A673 (cell line): ENCODE measurements at places on chromosomes 6 and 20. TPM values are rescaled to one million over a fixed set of nuclear protein-coding genes. Genes with fewer than 3 reads are reported as not detected.

The VGLL2 gene
- total RNA-seq: not detected in 2 replicates

The RAB44 gene
- 0.07 TPM in 1 of 2 replicates, not detected in the other for total RNA-seq

The ACTR5 gene
- total RNA-seq: 11.2 and 11.5 TPM in 2 replicates

The TCP11 gene
- not detected in 2 replicates for total RNA-seq

The RHAG gene
- total RNA-seq: not detected in 2 replicates

The CLVS2 gene
- total RNA-seq: 84.9 and 89.6 TPM in 2 replicates

The FILIP1 gene
- 0.24 and 0.32 TPM in 2 replicates for total RNA-seq

The PDE7B gene
- total RNA-seq: not detected in 2 replicates

The ZC2HC1B gene
- not detected in 2 replicates for total RNA-seq

The GFOD1 gene
- total RNA-seq: 7.5 and 8.8 TPM in 2 replicates
